ENCODE measurements at places on chromosomes 12 and 14.

- no peak for DNase-seq
Observed at GRCh38 chr12:82481954-82482353, 123.6 kb downstream of the METTL25 start.

- DNase-seq, result no peak
Observed at GRCh38 chr14:103731916-103732867, 16.6 kb downstream of the ZFYVE21 start.

DNA sequence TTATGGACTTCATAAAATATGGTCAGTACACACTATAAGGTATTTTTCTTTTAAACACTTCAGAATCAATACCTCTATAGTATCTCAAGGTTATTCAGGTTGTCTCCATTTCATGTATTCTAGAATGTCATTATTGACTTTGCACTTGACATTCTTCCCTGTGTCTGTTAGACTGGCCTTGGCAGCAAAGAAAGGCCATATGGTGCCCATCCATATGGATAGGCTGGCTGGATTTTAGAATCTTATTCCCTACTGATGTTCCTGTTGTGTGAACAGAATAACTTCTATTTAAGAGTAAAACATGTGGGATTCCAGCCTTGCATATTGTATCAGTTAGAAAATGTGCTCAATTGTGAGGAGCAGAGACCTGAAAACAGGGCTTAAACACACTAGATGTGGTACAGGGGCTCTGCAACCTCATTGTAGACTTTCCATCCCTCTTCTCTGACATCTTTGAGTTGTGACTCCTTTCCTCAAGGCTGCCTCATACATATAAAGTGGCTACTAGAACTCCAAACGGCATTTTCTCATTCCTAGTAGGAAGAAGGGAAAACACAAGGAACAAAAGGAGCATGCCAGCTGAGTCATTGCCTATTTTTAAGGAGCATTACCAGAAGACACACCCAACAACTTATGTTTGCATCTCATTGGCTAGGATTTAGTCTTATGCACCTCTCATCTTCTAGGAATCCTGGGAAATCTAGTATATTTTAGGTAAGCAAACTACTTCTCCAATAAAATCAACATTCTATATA is 221.2 kb upstream of the TMPO start:
- no peak for DNase-seq

GRCh38 chr14:93299866-93300265 is 33.0 kb downstream of the BTBD7 start:
- DNase-seq, result no peak

DNA sequence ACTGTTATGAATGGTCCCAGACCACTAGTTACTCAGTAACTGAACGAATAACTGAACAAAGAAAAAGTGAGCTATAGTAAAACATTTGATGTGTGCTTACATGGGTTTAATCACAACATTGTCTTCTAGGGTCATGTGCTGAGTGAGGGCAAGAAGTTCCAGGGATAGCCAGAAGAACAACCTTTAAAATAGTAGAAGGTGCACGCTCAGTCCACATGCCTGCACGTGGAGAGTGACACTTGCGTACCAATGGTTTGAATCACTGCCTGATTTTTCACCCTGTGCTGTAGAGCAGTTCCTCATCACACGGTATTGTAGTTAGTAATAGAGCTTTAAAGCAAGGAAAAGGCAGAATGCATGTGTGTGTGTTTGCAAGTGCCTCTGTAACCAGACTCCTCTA is 224.2 kb downstream of the EGLN3 start:
- no peak for DNase-seq

GRCh38 chr14:76984787-76985375 is 43.6 kb downstream of the IRF2BPL start:
- no peak for DNase-seq

- no peak for DNase-seq
Observed at GRCh38 chr12:30839643-30840220, 85.0 kb upstream of the CAPRIN2 start.

GRCh38 chr14:69882116-69882864 is 3.1 kb downstream of the SMOC1 start:
- DNase-seq, result no peak

GRCh38 chr14:85531587-85532373 is 1.8 kb downstream of the FLRT2 start:
- no peak for DNase-seq

- no peak for DNase-seq
Observed at GRCh38 chr12:42582050-42582449, 7.5 kb downstream of the PRICKLE1 start.

DNA sequence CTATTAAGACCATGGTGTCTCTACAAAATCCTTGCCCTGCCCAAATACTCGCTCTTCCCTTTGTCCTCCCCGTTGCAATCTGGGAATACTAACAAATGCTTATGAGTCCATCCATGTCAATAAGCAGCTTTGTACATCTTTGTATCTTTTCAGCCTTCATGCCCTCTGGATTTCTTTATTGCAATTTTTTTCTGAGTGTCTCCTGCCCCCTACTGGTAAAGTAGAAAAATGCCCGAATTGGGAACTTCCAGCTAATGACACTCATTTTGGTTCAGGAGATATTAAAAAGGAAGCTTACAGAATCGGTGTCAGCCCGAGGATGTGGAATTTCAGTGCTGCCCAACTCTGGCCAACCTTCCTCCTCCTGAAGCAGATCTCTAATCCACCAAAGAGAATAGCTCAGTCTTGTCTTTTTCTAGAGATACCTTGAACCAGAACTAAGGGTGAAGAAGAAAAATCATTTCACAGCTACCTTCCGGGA is 46.0 kb downstream of the SH2B3 start:
- DNase-seq, result no peak

DNA sequence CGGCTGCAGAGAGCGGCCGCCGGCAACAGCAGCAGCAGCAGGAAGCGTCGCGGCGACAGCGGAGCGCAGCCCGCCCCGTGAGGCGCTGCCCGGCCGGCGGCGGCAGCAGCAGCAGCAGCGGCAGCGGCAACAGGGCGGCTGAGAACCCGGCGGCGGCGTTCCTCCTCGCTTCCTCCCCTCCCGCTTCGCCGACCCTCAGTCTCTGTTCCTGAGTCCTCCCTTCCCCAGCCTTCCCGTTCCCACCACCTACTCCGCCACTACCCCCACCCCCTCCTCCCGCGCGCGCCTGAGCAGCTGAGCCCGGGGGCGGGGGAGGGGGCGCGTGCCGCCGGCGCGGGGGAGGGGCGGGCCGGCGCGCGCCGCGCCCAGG is 310 bp downstream of the BICDL1 start:
- DNase-seq, result no peak

DNA sequence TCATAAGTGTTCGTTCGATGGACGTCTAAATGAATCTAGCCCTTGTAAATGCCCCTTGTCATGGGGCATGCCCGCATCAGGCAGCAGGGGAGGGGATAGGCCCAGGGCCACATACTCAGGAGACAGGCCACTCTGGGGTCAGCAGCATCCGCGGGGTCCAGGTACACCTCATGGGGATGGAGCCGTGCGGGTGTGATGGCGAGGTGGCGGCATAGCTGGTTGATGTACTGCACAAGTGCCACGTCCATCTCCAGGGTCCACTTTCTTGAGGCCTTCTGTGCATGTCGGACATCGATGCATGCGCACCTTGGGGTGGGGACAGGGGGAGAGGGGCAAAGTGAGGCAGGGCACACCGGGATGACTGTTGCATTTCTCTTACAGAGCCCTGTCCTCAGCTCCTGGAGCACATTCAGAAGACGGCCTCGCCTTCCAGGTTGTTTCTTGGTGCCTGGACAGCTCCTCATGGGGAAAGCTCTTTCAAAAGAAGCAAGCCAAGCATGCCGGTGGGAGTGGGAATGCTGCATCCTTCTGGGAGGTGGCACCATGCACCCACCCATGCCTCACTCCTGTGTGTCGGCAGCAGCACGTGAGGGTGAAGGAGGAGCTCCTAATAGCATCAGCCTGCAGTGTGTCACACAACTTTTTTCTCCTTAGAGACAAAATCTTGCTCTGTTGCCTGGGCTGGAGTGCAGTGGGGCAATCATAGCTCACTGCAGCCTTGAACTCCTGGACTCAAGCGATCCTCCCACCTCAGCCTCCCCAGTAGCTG is 47.4 kb downstream of the TRAFD1 start:
- no peak for DNase-seq

DNA sequence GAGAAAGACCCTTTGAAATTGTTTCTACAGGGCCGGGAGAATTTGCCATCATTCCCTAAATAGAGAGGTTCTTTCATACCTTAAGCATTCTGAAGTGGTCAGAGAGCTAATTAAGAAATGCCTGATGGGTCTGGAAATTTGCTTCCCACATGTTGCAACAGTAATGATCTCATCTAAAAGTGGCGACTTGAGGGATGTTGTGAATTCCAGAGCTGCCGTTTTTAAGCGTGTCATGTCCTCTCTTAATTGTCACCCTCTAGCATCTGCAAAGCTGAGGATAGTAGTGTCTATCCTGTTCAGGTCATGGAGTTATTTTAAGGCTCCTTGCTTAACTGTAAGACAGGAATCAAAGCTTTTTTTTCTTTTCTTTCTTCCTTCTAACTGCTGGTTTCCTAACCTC is 60.4 kb downstream of the FOS start:
- no peak for DNase-seq

DNA sequence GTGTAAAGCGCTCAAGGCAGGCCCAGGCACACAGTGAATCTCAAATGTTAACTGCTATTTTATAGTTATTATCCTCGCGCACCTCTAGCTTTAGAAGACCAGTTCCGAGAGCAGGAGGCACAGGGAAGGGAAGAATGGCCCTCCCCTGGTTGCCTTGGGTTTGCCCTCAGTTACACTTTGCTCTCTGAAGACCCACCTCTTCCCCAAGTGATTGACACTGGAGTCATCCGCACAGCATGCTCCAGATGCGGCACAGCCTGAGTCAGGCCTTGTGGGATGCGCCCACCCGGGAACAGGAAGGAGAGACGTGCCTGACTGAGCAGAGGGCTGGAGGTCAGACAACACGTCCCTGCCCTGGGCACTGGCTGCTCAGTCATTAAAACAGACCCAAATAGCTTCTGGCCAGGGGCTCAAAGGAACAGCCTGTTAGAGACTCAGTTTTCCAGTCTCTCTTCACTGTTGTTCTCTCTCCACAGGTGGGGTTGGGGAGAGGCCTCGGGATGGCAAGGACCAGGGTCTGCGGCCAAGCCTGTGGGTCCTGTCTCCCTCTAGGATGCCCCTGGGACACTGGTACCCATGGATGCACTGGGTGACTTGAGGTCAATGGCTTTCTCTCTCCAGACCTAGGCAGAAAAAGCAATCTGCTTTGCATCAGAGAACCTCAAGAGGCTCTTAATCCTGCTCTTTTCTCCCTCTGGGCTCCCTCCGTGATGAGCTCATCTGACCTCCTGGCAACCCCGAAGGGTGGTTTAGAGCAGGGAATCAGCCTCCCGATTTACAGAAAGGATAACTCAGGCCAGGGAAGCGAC is 13.6 kb upstream of the MLXIP start:
- DNase-seq, result no peak

DNA sequence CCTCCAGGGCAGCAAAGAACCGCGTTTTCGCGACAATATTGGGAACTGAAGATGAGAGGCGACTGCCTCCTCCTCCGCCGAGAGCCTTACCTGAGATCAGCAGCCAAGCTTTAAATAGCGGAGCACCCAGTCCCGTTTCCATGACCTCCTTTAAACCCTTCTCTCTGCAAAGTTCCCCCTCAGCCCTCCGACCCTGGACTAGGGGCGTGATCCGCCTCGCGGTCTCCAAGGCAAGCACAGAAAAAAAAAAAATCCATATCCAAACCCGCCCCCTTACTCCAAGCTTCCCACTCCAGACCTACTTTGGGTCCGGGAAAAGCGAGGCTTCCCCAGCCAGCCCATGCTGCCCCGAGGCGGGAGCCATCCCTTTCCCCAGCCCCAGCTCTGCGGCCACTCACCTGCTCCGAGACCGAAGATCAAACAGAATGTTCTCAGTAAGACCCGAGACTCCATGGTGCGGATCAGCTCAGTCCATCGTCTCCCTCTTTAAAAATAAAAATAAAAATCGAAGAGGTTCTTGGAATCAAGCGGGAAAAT is 630 bp downstream of the NELL2 start:
- no peak for DNase-seq

GRCh38 chr14:54567224-54567638 is 303 bp downstream of the SAMD4A start:
- DNase-seq, result no peak

DNA sequence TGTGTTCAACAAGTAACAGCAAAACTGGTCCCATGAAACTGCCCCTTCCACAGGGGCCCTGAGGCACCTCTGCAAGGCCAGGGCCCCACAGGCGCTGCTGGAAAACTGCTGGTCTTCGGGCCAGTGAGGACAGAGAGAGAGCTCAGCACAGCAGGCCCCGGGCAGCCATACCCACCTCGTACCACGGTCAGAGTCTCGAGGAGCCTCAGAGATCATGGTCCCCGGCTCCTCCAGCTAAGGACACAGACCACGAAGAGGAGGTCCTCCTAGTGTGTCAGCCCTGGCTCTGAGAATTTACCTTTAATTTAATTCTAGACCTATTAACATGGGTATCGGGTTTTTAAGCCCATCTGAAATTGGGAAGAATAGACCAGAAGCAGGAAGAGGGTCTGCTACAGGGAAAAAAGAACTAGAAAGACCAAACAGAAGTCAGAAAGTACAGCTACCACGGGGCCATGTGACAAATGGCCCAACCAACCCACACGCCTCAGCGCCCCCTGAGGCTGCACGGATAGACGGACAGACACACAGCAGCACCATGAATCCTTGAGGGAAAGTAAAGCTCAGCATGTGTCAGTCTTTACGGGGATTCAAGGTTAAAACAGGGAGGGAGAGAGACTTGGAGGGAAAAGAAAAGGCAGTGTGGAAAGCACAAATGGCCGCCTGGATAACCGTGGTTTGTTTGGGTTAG is 22.9 kb downstream of the ANKRD9 start:
- DNase-seq, result no peak

- DNase-seq, result no peak
Observed at GRCh38 chr12:25781232-25781631, 177.2 kb upstream of the RASSF8 start.

GRCh38 chr12:89350630-89351488 is 1.4 kb downstream of the DUSP6 start:
- DNase-seq, result peak; percentile 29

DNA sequence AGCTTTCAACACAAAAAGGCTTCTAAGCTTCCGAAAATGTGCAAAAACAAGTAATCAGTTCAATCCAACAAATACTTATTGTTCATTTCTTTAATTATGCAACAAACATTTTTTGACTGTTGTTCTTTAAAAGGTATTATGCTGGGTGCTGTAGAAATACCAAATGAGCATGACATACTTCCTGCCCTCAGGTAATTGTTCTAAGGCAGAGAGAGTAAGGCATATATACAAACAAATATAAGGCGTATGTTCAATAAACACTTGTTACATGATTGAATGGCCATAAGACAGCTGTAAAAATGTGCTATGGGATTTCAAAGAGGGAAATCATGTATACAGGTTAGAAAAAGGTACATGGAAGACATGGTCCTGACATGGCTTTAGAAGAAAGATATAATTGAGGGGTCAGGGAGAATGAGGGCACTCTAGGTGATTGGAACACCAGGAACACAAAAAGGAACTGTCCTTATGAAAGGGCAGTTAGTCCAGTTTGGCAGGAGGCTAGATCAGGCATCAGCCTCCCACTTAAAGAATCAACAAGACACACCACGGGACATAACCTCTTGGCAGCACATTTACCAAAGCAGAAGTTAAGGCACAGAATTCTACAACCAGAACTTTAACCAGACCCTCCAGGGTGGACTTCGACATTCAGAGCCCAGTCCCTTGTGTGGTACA is 135.8 kb upstream of the SCAF11 start:
- DNase-seq, result no peak
